MG63 (cell line): ENCODE measurements at places on chromosomes 5 and 9. TPM values are rescaled to one million over a fixed set of nuclear protein-coding genes. Genes with fewer than 3 reads are reported as not detected.
A peak's percentile ranks its signal among the peaks of the same experiment; 100 is the strongest.

The FLT4 gene
- 0.10 and 1.3 TPM in 2 replicates for total RNA-seq

The FYB1 gene
- not detected in 2 replicates for total RNA-seq

The SLIT3 gene
- 6.3 and 8.0 TPM in 2 replicates for total RNA-seq

The GTF2H2 gene
- total RNA-seq, result 18.5 and 94.6 TPM in 2 replicates

The GLDC gene
- total RNA-seq, result 0.82 and 3.2 TPM in 2 replicates

The PRUNE2 gene
- 2.7 and 24.2 TPM in 2 replicates for total RNA-seq

The MSH3 gene
- 13.9 and 26.1 TPM in 2 replicates for total RNA-seq

DNA sequence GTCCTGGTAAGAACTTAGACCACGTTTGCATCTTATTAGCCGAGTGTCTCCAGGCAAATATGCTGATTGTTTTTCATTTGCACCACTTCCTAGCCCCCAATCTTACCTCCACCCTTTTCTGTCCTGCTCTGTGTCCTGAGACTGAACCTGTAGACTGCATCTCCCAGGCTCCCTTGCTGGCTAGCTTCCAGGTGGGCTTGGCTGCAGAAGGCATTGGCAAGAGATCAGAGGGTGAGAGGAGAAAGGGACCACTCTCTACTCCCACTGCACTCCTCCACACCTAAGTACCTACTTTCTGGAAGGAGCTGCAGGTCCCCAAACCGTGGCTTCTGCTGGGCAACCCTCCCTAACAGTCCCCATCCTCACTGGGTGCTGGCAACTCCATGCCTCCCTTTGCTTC, 59.9 kb upstream of the XPA start:
- no peak for DNase-seq

DNA sequence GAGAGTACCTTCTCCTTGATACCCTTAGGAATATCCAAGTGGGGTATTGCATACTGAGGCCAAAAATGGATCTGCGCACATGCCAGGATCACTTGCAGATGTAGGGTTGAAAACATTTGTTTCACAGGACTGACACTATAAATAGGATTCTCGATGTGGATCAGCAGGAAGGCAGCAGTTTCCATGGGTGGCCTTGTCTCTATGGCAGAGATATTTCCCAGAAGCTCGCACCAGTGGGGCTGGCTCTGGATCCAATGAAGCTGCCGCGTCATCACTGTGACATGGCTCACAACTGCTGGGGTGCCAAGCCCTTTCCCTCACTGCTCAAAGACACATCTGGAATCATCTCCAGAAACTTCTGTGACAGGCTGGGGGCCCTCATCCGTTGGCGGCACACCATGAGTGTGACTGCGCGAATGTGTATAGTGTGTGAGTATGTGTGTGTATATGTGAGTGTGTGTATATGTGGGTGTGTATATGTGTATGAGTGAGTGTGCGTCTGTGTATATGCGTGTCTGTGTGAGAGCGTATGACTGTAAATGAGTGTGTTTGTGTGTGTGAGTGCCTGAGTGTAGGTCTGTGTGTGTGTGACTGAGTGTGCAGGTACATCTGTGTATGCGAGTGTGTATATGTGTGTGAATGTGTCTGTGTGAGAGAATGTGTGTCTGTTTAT, 182.5 kb downstream of the GAS1 start:
- DNase-seq, result no peak

- DNase-seq, result no peak
Measured at GRCh38 chr5:36701085-36701698, 94.8 kb downstream of the SLC1A3 start.

- DNase-seq, result no peak
Measured at GRCh38 chr5:109299557-109299956, 110.2 kb downstream of the PJA2 start.

GRCh38 chr5:96855031-96855872, 21.0 kb upstream of the ERAP2 start:
- DNase-seq, result peak; percentile 70

GRCh38 chr5:2666081-2666480, 85.4 kb downstream of the IRX2 start:
- DNase-seq, result no peak

DNA sequence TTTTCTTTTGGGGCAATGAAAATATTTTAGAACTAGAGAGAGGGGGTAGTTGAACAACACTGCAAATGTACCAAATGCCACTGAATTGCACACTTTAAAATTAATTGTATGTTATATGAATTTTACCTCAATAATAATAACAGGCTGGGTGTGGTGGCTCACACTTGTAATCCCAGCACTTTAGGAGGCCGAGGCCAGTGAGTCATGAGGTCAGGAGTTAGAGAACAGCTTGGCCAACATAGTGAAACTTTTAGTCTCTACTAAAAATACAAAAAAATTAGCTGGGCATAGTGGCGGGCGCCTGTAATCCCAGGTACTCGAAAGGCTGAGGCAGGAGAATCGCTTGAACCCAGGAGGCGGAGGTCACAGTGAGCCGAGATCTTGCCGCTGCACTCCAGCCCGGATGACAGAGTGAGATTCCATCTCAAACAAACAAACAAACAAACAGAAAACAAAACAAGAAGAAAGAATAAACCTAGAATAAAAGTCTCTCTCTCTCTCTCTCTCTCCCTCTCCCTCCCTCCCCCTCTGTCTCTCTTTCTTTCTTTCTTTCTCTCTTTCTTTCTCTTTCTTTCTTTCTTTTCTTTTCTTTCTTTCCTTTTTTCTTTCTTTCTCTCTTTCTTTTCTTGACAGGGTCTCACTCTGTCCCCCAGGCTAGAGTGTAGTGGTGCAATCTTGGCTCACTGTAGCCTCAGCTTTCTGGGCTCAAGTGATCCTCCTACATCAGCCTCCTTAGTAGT, 91.1 kb downstream of the BASP1 start:
- peak; percentile 53 for DNase-seq

DNA sequence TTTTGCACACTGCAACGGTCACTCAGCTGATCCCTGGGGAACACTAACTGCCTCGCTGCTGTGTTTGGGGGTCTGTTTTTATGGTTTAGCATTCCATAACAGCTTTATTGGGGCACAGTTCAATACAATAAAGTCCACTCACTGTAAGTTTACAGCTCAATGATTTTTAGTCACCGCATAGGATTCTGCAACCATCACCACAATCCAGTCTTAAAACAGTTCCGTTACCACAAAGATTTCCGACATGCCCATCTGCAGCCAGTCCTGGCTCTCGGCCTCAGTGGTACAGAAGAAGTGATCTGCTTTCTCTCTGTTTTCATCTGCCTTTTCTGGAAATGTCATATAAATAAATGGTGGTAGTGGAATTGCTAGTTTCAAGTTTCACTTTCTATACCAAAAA, 23.6 kb downstream of the OR2V2 start:
- no peak for DNase-seq

DNA sequence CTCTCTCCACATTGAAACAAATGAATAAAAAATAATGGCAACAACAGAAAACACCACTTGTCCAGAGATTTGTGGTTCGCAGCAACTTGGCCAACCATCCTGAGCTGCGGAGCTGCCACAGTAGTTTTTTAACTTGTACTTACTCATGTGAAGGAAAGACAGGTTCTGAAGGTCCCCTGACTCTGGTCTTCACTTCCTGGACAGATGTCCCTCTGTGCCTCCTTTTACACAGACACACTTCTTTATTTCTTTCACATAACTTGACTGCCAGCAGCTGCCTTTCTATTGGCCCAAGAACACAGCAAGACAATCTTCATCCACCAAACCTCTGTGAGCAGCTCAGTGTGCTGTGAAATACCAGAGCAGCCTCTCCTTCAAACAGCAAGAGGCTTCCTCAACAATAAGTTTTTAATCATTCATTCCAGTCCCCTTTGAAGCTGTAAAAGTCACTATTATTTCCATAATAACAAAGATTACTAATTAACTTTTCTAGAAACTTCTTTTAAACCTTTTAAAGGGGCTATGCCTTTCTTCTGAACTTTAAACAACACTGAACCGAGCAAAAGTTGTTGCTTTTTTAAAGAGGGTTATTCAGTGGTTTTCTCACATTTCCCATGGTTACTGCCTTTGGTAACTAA, 198.7 kb downstream of the NR2F1-AS1 start:
- no peak for DNase-seq

DNA sequence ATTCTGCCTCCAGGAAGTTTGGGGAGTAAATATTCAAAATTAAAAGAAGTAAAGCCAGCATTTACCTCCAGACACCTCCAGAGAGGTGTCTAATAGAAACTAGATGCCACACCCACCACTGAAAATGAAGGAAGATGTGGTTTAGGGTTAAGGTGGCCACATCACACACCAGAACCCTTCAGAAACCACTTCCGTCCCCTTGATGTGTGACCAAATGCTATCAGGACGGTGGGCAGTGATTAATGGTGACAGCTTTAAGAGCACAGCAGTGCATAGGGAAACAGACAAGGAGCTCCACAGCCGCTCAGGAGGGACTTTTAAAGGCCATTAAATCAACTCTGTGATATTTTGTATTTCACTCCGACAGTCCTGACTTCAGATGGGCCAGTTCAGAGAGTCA, 295.2 kb downstream of the BRINP1 start:
- DNase-seq, result no peak

DNA sequence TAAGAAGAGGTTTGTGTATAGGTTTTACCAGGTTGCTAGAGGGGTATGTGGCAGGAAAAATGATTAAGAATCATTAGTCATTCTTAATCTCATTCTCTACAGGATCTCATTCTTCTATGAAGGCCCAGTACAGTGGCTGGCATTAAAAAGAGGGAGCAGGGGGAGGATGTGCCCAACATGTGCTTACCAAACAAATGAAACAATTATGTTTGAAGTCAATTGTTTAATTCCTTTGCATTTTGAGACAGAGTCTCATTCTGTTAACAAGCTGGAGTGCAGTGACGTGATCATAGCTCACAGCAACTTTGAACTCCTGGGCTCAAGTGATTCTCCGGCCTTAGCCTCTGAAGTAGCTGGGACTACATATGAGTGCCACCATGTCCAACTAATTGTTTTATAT, 23.0 kb downstream of the FNIP1 start:
- DNase-seq, result no peak

GRCh38 chr5:157479166-157479565, 19.2 kb downstream of the NIPAL4 start:
- no peak for DNase-seq

DNA sequence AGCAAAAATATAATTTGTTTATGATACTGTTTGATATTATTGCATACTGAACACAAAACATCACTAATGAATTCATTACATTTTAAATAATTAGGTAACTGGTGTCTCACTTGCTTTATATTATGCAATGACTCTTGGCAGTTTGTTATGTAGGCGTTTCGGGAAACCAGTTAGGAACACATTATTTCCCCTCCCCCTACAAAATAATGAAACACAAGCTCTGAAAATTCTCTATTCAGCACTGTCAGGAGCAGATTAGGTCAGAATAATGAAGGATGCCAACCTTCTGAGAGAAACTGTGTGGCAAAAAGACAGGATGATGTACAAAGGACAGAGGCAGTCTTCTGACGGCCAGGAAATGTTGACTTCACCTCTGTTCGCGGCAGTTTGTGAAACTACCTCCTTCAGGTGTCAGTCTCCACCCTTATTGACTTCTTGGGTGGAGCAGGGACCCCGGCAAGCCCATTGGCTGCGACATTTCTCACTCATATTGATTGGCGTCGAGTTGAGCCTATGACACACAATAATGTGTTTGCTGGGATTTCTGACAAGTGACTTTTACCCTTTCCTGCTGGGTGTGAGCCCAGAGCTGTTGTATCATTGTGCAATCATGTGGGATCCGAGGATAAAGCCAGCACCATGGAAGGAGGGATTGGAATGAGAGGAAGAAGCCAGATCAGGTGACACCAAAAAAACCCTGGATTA, 33.9 kb downstream of the SH3PXD2B start:
- DNase-seq, result peak; percentile 95

DNA sequence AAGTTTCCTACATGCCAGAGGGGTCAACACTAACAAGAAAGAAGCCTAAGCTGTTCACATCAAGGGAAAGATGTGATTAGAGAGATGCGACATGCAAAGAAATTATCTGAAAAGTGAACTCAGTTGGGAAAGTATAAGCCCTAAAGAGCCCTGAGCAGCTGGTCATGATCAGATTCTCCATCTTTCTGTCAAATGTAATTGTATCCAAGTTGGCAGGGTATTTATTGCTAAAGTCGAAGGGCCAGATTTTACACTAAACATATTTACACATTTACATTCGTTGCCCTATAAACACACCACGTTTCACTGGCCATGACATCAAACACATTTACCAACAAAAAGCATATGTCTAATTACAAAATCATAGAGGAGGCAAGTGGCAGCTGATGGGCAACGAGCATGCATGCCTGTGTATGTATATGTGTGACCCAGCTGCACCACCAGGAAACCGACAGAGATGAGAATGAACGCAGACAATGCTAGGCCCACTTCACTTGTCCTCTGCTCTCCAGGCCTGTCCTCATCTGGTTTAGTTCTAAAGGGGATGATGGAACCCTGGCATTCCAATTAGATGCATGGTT, 6.3 kb downstream of the FOXD1 start:
- no peak for DNase-seq
